Left ventricle myocardium inferior (tissue), 1 donor: ENCODE measurements at places on chromosomes 5 and 9.

GRCh38 chr5:83895860-83896259, 175.2 kb upstream of the HAPLN1 start:
- no peak for DNase-seq

DNA sequence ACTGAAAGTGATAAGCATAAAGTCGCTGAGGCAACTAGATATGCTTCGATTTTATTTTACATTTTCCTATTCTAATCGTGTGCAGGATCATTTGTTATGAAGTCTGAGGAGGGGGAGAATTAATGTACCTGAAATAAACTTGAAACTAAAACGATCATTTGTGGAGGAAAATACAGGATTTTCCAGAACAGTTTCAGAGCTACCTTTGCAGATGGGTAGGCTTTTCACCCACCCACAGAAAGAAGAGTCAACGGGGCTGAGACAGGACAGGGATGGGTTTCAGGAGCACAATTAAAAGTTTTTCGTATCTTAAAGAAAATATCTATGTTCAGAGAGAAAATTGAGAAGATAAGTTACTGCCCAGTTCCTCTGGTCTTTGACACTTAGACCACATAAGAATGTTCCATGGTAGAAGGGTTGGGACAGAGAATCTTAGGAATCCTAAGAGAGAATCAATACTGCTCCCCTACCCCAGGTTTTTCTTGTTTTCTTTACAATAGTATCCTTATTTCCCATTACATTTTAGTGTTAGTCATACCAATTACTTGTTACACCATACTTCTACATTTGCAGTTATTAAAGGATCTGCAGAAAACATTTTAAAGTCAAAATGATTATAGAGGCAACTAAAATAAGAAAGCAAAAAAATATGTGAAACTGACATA, 211.4 kb downstream of the DEPDC1B start:
- no peak for DNase-seq

DNA sequence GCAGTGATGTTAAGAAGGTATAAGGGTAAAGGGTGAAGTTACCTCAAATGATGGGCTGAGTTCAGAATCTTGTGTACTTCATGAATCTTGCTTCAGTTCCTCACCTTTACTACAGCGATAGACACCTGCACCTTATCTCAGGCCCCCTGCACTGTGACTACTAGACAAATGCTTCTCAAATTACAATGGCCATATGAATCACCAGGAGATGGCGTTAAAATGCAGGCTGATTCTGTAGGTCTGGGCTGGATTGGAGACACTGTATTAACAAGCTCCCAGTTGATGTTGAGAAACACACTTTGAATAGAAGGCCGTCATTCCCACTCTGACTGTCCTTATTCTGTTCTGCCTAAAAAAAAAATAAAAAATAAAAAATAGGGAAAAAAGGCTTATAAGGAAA, 29.8 kb downstream of the TARS1 start:
- DNase-seq, result no peak

GRCh38 chr5:102068870-102069269, 227.2 kb downstream of the SLCO4C1 start:
- DNase-seq, result no peak
